NCI-H1694 treated with DMSO at 0.1 percent for 48 hours (cell line): ENCODE measurements at places on chromosomes 5 and 9.

- no peak for DNase-seq
Measured at GRCh38 chr9:14236591-14236990, 77.3 kb downstream of the NFIB start.

DNA sequence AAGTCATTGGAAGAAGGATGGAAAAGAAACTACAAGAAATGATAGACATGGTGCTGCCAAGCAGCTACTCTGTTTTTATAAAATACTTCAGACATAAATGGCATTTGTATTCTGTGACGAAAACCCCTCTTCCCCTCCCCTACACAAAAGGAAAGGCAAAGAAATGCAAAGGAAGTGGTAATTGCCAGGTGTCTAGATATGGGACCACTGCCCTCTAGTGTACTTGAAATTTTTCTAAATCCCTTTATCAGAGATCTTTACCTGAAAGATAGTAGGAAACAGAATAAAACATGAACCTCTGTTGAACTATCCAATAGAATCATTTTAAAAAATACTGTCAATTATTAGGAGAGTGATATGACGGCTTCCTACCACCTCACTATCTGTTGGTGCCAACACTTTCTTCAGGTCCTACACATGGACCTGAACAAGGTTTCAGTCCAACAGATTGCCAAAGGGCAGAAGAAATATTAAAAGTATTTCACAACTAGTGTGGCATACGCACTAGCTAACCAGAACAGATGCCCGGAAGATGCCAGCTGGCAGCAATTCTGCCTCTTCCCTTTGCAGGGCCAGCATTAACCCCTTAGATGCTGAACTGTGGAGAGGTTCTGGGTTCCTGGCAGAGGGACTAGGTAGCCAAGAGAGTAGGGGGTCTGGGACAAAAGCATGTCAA is 104.1 kb downstream of the TSSK1B start:
- peak; percentile 70 for DNase-seq

GRCh38 chr5:14417792-14418765 is 163.5 kb upstream of the OTULINL start:
- DNase-seq, result no peak

DNA sequence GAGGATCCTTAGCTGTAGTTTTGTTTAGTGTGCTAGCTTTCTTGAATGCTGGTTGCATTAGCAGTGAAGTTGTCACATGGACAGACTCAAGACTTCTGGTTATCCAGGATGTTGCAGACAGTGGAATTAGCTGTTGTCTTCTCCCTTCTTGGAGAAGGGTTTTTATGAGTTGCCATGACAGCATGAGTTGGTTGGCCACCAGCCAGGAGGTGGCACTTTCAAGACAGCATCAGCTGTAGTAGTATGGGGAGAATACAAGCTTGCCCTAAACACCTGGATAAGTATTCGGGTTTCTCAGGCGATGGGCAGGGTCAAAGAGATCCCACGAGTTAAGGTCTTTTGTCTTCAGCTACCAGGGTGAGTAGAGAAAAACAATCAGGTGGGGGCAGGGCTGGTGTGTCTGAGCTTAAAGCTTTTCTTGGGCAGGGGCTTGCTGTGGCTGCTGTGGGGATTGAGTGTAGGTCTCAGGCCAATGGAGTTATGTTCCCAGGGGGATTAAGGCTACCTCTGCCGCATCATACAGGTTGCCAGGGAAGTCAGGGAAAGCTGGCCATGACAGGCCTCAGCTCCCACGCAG is 7.7 kb upstream of the C5orf47 start:
- DNase-seq, result no peak

- DNase-seq, result peak; percentile 63
Measured at GRCh38 chr5:169701910-169702451, 64.9 kb downstream of the DOCK2 start.

DNA sequence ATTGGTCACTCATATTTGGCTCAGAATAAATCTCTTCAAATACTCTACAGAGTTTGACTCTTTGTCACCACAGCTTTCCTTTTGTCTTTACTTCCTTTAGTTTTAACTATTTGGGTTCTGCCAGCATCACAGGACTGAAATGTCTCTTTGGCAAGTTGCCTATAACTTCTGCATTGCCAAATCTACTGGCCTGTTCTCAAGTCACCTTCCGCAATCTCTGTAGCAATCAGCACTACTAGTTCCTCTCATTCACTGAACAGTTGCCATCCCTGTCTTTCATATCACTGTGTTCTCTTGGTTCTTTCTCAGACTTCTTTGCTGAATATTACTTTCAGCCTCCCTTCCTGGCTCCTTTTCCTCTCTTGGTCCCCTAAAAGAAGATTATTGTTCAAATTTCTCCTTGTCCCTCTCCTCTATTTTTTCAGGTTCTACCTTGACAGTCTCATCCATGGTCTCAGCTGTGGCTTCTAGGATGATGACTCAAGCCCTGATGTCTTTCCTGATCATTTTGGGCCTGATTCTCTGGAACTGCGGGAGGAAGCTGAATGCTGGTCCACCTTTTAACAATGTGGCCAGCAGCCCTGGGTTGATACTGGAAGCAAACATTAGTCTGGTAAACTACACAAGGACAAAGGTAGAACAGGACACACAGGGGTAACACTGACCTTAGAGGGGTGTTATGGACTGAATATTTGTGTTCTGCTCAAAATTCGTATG is 44.0 kb upstream of the LIFR start:
- DNase-seq, result no peak

GRCh38 chr9:94289691-94290090 is 30.6 kb downstream of the ZNF169 start:
- no peak for DNase-seq

GRCh38 chr5:169599451-169599850 is 15.9 kb downstream of the SPDL1 start:
- no peak for DNase-seq

- DNase-seq, result no peak
Measured at GRCh38 chr5:168093200-168093910, 198.1 kb upstream of the WWC1 start.

DNA sequence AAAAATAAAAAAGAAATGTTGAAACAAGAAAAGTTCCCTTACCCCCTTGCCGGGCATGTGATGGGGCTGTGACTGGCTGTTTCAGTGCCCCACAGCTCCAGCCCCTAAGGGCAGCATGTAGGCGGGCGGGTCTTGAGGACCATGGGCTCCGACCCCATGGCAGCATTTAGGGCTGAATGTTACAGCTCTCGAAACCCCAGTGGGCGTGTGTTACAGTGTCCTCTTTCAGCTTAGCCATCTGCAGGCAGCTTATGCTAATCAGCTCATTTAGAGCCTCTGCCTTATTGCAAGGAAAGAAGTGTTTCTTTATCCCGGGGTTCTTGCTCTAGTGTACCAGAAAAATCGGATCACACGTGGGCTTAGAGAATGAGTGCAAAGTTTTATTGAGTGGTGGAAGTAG is 497.4 kb upstream of the CYLC2 start:
- no peak for DNase-seq

DNA sequence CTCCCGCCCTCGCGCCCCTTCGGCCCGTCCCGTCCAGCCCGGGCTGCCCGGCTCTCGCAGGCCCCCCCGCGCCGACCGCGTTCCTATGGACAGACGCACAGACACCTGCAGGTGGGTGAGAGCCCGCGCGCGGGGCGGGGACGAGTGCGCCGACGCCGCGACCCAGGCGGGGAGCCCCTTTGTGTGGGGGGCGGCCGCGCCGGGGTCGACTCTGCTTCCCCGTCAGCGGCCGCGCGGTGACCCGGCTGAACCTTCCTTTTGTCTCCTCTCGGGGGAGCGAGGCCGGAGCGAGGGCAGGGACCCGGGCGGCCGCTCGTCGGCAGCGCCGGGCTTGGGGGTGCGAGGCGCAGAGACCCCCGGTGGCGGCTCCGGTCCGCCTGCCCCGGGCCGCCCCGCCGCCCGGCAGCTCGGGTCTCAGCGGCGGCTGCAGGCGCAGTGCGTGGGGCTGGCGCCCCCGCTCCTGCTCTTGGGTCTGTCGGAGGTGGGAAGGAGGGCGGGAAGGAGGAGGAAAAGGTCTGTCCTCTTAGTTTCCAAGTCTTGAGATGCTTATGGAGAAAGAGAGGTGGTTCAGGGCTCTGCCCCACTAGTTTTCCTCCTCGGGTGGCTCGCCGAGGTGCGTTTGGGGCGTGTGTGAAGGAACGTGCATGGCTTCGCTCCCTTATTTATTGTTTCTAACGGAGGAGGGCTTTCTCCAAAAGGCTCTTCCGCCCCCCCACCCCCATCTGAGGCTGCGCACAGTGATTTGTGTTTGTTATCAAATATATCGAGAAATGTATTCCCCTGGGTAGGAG is 576 bp downstream of the KIAA1958 start:
- peak; percentile 17 for DNase-seq

DNA sequence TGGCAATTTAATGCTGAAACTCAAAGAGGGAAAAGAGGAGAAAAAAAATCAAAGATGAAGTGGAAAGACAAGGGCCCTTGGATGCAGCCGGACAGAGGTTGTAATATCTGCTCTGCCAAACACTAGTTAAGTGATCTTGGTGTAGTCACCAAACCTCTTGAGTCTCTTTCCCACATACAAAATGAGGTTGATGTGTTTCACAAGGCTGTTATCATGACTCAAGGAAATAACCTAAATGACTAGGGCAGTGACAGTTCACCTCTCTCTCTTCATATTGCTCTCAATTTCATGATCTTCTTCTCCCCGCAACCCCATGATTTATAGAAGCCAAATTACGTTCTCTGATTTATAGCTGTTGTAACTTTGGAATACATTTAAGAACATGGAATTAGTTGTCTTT is 44.9 kb downstream of the PIK3R1 start:
- DNase-seq, result no peak
